Thymus (tissue), 14 donors: ENCODE measurements at places on chromosomes 6 and 20. TPM values are rescaled to one million over a fixed set of nuclear protein-coding genes. Genes with fewer than 3 reads are reported as not detected.
A peak's percentile ranks its signal among the peaks of the same experiment; 100 is the strongest.

Gene KIF6
- total RNA-seq, result 0.24 TPM

Gene CD24
- total RNA-seq, result 13.3 TPM

GRCh38 chr20:34978092-34978744 lies 22.6 kb downstream of the MYH7B start:
- DNase-seq, result no peak

Gene SLC35F1
- 0.14 TPM for total RNA-seq

- no peak for DNase-seq
Measured at GRCh38 chr20:62320581-62321354, 18.0 kb downstream of the ADRM1 start.

DNA sequence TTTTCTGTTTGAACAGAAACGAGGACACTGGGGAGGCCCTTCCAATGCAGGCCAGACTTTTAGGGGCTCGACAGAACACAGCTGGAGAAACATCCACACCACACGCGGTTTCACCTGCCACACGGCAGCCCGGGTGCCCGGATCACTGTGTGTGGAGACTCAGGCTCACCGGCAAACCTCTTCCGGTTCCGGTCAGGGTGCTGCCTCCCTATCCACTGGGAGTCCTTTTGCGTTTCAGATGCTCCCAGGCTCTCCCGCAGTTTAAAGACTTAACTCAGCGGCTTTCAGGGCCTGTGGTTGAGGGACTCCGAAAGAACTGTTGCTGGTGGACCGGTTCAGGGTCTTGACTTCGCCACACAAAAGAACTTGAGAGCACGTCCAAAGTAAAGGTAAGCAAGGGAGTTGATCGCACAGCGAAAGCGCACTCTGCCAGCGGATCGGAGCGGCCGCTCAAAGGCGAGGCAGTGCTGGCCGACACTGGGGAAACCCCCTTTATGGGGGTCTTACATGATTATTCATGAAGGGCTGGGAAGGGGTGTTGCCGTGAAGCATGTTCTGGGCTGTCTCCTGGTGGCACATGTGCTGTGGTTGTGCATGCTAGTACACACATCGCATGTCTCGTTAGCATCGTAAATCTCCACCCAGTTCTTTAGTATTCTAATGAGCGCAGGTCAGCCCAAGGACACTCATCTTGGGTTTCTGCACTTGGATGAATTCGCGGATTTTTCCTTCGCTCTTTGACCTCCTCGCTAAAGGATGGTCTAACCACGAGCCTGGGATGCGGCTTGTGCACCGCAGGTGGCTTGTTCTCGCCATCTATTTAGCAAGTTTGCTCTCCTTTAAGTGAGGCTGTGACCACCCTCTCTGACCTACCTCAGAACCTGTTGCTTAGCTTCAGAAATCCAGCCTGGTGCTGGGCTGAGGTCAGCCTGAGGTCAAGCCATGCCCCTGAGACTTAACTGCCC lies 180.3 kb downstream of the CDH26 start:
- peak; percentile 57 for DNase-seq

DNA sequence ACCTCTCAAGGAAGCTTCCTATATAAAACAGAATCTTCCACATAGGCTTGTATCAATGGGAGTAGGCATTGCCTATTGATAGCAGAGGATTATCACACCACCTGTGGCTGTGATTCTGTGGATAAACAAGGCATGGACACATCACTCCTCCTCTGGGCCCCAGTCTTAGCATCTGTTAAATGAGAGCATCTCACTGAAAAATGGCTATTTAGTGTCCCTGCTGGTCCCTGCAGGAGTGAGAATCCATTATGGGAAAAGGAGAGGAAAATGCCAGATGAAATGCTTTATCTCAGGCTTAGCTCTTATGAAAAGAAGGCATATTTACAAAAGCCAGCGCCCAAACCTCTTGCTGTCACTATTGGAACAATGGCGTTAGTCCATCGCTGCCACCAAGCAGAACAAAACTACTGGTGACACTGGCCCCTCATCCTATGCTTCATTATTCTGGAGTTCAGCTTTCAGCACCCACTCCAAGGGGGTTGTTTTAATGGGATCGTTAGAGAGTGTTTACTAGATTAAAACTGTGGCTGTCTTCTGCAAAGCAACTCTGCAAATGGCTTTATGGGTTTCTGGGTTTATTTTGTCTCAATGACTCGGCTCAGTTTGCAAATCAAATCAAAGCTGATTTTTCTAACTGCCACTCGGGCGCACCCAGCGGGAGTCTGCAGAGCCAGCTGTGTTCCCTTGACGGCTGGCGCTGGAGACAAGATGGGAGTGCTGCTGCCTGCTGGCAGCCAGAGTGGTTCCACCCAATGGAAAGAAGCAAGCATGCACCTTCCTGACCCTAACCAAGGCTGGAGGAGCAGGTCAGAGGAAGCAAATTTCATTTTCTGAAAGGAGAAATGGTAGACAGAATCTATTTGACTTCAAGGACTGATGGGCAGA lies 658.8 kb upstream of the CHD6 start:
- no peak for DNase-seq
